Activated naive CD8-positive, alpha-beta T cell treated with anti-CD3 and anti-CD28 coated beads for 36 hours (primary cell): ENCODE measurements at places on chromosomes 16 and 17.

DNA sequence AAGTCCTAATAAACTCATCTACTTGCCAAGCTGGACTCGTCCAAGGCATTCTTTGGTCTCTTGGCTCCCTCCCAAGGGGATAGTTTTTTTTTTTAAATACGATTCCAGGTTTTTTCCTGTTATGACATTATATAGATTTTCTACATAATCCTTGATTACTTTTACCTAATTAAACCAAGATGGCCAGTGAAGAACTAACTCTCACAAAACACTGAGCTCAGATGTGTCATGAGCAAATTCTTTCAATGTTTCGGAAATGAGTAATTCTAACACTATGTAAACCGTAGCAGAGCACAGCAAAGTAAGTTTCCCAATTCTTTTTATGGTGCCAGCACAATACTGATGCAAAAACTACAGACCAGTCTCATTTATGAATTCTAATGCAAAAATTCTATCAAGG lies 1.8 kb downstream of the ZNF23 start:
- DNase-seq, result no peak
- H3K27me3 ChIP-seq, result no peaks in the 10 kb centered on the region
- H3K4me3 ChIP-seq, result peak overlapping the region; percentile 93
- H3K4me1 ChIP-seq, result peaks cover 17% of the 10 kb centered on the region

DNA sequence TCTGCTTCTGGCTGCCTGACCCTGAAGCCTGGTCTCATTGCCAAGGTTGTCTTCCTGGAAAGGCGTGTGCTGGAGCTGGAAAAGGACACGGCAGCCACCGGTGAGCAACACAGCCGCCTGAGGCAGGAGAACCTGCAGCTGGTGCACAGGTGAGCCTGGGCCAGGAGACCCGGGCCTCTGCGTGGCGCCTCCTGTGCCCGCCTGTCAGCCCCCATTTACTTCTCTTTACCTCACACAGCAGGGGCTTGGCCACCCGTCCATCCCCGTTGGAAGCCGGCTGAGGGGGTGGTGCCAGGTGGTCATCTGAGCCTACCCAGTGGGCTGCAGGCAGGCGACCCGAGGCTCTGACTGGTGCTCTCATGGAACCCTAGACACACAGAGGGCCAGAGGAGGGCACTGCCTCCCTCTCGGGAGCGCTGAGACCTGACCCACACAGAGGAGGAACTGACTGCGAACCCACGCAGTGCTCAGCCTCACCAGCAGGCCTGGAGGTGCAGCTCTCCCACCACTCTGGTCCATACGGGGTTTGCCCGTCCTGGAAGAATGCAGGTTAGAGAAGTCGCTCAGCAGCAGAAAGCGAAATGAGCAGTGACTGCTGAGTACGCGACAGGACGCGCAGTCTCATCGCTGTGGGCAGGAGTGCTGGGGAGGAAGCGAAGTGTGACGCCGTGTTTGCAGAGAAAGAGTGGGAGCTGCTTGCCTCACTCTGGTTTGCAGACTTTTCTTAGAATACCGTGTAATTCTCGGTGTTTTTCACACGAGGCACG lies 21.9 kb upstream of the CAPN15 start:
- H3K27me3 ChIP-seq, result no peaks in the 10 kb centered on the region
- H3K4me1 ChIP-seq, result no peaks in the 10 kb centered on the region
- H3K4me3 ChIP-seq, result no peak overlapping the region
- no peak overlapping the region for H3K27ac ChIP-seq
- no peak for DNase-seq
- H3K36me3 ChIP-seq, result no peaks in the 10 kb centered on the region

DNA sequence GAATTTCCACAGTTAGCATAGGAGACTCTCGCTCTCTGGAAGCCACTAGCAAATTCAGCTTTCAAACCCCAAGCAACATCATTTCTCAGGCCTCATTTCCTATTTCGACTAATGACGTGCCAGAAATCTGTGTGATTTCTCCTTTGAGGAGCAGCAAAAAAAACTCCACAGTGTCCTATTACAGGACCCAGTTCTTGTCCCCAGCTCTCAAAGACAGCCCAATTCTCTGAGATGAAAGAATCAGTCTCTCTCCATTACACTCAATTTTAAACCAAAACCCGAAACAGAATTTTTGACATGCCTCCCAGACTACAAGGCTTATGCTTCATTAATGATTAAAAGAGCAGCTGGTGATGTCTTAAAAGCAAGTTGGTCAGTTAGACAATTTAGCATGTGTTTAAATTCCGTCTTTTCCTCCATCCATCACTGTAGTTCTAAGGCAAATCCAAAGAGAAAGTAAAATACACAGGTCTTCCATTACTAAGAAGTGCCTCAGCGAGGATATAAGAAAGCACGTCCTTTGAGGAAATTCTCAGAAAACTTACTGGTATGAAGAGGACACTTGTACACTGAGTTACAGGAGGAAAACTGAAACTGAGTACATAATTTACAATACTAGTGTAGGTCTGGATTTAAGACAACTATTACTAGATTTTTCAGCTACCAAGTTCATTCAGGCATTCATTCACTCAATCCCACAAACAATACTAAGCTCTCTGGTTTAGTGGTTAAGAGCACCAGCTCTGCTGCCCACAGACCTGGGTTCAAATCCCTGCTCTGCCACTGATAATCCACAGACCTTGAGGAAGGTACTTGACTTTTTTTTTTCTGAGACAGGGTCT lies 12.5 kb downstream of the TOM1L2 start:
- H3K27me3 ChIP-seq, result no peaks in the 10 kb centered on the region
- H3K36me3 ChIP-seq, result peaks cover 20% of the 10 kb centered on the region
- H3K27ac ChIP-seq, result peak overlapping the region; percentile 98
- H3K4me3 ChIP-seq, result peak overlapping the region; percentile 78

- DNase-seq, result no peak
- H3K27ac ChIP-seq, result no peak overlapping the region
- H3K27me3 ChIP-seq, result no peaks in the 10 kb centered on the region
- no peak overlapping the region for H3K4me3 ChIP-seq
- no peaks in the 10 kb centered on the region for H3K4me1 ChIP-seq
- H3K36me3 ChIP-seq, result no peaks in the 10 kb centered on the region
Measured at GRCh38 chr17:80023481-80024205, 12.0 kb downstream of the TBC1D16 start.
